Right lobe of liver (tissue), 6 donors: ENCODE measurements at places on chromosomes 5 and 9.

DNA sequence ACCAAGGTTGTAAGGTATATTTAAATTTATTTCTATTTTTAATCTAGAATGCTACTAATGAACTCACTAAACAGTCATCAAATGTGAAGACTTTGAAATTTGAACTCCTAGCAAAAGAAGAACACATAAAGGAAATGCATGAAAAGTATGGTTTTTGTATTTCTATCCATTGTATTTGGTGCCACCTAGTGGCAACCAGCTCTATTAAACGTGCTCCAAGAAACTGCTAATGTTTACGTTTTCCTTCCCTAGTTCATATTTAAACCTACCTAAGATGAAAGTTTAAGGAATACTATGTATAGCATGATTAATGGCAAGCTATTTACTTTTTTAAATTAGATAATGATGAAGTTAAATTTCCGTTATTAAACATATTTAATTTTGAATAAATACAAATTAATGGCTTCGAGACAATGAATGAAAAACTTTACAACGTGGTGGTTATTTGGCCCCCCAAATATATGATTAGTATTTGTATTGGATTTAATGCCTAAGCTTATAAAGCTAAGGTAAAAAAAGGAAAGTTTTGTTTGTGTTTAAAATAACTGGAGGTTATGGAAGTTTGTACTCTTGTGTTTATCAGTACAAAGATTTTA is 115.9 kb upstream of the SH3GL2 start:
- DNase-seq: no peak

GRCh38 chr5:173018358-173018757 is 34.8 kb downstream of the ATP6V0E1 start:
- no peak for DNase-seq

GRCh38 chr5:179287071-179287470 is 58.2 kb downstream of the ADAMTS2 start:
- no peak for DNase-seq

- peak; percentile 93 for DNase-seq
Measured at GRCh38 chr5:177454397-177455035, 7.9 kb downstream of the PRR7 start.

GRCh38 chr5:141342773-141343172 is 856 bp upstream of the PCDHGA3 start:
- no peak for DNase-seq

- DNase-seq: no peak
Measured at GRCh38 chr9:117551171-117551570, 136.3 kb upstream of the ASTN2 start.

DNA sequence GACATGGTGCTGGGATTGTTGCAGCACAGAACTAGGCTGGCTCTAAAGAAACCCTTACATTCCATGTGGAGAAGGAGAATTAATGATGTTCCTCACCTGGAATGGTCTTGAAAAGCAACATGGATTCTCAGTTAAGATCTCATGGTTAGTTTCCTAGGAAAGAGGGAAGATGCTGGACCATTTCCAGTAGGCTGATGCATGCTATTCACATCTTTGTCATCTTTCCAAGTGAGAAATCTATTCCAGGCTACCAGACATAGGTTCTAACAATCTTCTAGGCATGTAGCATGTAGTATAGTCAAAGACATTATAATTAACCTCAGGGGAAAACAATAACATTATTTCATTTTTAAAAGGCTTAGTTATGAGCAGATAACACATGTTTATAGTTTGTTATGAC is 44.3 kb downstream of the TMEM252 start:
- DNase-seq: no peak

- no peak for DNase-seq
Measured at GRCh38 chr5:99379187-99379586, 450.4 kb upstream of the CHD1 start.

- peak; percentile 56 for DNase-seq
Measured at GRCh38 chr5:150641006-150641570, 628 bp downstream of the SYNPO start.

DNA sequence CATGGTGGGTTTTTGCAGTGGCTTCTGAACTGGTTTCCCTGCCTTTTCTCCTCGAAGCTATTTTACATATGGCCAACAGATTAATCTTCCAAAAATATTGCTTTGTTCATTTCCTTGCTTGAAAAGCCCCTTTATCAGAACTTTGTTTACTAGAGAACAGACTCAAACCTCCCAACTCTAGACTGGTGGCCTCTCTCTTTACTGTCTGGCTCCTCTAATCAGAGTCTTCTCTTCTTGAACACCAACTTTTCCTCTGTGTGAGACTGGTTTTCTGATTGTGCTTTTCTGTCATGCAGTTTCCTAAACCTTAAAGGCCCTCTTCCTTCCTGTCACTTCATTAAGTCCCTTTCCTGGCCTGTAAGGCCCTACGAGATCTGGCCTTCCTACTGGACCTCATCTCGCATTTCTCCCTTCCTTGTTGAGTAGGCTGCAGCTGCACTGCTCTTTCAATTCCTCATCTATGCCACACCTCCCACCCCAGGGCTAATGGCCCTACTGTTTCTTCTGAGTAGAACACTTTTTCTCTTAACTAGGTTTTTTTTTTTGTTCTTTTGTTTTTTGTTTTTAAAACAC is 5.7 kb downstream of the C9orf43 start:
- DNase-seq: no peak

GRCh38 chr5:92207151-92207550 is 824.0 kb upstream of the ARRDC3 start:
- no peak for DNase-seq

DNA sequence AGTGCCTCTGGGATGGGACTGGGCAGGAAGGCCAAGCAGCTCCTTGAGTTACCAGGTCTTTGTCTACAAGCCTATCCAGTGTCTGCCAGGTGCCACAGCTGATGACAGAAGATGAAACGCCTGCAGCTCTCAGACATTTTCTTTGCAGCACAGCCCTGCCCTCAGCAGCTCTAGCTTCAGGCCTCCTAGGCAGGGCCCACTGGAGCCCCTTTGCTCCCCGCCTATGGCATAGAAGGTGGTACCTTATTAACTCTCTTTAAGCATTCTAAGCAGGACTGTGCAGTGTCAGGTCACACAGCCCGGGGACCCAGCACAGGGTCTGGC is 1.3 kb upstream of the SKP1 start:
- no peak for DNase-seq

DNA sequence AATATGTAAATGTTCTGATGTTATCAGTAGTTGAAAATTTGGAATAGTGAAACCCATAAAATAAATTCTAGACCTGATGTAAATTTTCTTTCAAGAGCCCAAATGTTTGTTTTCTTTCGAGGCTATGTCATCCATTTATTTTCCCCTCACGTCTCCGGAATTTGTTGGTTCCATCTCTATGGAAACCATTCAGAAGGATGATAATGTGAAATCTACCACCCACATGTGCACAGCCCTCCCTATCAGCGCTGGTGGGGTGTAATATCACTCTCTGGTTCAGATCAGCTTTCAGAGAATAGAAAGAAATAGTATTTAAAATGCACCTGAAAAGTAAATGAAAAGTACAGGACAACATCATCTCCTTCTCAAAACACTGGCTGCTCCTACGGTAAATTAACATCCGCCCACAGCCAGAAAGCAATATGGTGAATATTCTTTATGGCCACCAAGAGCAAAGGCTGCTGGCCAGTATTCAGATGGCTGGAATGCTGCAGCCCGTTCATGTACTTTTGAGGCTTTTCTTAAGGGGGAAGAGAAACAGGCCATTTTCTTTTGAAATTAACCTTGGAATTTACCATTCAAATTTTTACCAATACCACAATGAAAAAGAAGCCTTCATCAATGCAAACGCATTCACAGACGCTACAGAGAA is 28.5 kb downstream of the GLDC start:
- DNase-seq: no peak

GRCh38 chr5:137233726-137234125 is 265.4 kb downstream of the SPOCK1 start:
- no peak for DNase-seq

DNA sequence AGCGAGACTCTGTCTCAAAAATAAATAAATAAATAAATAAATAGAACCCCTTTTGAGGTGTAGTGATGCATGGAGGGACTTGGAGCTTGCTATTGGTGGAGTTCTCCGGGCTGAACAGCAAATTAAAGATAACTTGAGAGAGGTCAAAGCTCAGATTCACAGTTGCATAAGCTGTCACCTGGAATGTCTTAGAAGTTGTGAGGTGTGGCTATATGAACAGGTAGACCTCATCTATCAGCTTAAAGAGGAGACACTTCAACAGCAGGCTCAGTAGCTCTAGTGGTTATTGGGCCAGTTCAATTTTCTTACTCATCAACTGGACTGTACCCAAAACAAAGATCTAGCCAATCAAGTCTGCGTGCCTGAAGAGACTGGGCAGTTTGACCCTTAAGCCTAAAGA is 11.7 kb upstream of the STING1 start:
- no peak for DNase-seq

DNA sequence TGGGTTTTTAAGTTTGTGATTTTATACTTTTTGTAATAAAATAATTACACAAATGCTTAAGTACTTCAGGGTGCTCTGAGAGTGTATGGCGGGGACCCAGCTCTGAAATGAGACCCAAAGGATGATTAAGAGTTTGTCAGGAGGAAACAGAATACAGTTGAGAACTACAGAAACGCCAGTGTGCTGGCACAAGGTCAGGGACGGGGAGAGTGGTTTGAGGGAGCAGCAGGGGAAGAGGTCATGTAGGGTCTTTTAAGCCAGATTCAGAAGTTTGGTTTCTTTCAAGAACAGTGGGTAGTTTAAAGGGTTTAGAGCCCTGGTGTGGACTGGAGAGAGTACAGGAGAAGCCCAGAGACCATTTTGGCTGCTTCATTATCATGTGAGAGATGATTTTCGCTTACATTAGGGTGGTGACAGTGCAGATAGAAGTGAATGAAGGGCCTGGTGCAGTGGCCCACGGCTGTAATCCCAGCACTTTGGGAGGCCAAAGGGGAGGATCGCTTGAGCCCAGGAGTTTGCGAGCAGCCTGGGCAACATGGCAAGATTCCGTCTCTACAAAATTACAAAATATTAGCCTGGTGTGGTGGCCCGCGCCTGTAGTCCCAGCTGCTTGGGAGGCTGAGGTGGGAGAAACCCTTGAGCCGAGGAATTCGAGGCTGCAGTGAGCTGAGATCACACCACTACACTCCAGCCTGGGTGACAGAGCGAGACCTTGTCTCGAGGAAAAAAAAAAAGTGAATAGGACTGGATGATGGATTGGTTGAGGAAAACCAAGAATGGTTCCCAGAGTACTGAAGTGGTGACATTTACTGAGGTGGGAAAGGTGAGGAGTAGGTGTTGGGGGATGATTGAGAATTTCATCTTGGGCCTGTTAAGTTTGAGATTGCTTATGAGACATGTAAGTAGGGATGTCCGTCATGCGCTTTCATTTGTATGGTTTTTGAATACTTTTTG is 1.4 kb upstream of the ETF1 start:
- peak; percentile 31 for DNase-seq

GRCh38 chr9:95089257-95090022 is 228.1 kb downstream of the FANCC start:
- no peak for DNase-seq

DNA sequence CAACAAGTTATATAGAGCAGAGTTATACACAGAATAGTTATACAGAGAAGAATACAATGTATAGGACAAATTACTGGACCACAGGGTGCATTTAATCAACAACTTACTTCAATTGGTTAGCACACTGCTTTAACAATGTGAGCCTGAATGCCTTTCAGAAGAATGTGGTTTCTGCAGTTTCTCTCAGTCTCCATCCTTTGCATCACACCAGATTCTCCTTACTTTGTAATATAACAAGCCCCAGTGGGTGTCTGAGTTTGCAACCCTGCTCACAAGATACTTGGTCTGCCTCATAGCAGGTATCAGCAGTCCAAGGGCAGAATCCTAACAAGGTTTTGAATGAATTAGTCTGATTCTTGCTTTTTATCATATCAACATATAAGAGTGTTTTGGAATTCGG is 114.6 kb downstream of the GABRB2 start:
- DNase-seq: no peak
